ENCODE measurements at places on chromosomes 7 and 10. TPM values are rescaled to one million over a fixed set of nuclear protein-coding genes. Genes with fewer than 3 reads are reported as not detected.
A peak's percentile ranks its signal among the peaks of the same experiment; 100 is the strongest.

GRCh38 chr10:18368682-18369081, 228.5 kb downstream of the CACNB2 start:
- DNase-seq: no peak

DNA sequence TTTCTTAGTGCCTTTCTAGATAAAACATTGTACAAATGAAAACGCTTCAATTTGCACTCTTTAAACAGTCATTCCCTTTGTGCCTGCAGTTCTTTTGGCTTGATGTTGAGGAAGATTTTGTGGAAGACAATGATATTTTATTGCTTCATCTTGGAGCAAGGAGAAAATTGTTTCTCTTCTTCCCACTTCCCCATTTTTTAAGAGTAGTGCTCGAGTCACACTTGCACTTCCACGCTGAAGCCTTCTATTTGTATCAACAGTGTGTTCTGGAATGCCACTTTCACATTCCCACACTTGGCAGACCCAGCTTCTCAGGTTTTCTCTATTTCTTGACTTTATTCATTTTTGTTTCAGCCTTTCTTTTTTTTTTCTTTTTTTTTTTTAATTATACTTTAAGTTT, 369.3 kb downstream of the PAXIP1 start:
- DNase-seq: no peak

GRCh38 chr10:92177546-92177945, 113.3 kb downstream of the CPEB3 start:
- no peak for DNase-seq

DNA sequence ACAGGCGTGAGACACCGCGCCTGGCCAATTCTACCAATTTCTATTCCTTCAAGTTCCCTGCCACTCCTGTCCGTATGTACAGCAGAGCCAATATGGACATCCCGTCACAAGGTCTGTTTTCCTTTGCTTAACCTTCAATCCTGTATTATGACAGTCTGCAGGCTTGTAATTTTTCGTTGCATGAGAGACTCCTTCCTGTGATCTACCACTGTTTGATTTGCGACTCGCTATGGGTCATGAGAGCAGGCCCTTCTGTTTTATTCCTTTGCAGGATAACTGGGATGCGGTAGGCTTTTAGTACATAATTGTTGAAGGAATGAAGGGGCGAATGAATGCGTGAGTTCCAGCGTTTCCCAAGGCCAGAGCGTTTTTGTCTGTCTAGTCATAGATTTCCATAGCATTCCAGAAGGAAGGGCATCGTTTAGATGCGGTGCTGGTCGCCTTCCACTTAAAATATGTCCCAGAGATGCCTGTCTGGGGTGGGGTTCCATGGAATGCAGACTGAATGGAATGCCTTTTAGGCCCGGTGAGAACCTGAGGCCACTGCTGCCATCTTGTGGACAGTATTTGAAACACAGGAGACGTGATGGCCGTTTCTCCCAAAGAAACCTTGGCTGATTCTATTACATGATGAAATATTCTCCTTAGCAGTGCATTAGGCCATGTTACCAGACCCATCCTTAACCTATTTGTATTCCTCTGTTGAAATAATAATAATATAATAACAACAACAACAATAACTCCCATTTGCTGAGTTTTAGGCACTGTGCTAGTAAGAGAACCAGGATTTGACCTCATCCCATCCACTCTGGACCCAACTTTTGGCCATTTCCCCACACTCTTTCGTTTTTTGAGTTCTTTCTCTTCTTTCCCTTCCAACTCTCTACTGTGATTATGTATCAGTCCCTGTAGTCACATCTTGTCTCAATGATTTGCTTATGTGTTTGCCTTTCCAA, 193.2 kb downstream of the MYOF start:
- peak; percentile 17 for DNase-seq

- no peak for DNase-seq
Measured at GRCh38 chr7:117530390-117530789, 50.6 kb downstream of the CFTR start.

DNA sequence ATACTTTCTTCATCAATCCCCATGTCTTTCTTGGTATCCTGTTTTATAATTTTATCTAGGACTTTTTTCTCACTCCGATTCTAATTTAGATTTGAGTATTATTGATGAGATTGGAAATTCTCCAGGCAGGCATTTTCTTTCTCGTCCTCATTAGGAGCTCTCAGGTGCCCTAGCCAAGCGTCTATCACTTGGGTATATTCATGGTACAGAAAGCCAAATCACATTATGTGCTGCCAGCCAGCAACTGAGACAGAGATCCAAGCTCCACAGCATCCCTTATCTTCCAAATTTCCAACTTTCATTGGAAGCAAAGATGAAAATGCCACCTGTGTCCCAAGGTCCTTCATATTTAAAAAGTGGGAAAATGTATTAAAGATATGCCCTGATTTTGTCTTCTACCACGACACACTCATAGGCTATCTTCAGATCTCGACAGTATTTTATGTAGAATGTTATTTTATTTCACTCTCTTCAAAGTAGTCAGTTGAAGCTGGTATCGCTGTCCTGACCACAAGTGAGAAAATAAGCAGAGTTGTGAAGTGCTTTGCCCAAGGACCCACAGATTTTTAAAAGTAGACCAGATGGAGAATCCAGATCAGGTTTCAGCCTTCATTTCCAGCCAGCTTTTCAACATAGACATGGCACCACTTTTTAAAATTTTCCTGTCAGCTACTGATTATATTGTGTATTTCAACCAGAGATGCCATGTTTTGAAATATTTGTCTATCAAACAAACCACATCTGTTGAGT, 773.4 kb downstream of the CNTNAP2 start:
- no peak for DNase-seq

- DNase-seq: no peak
Measured at GRCh38 chr7:17269341-17270221, 28.9 kb upstream of the AHR start.

- DNase-seq: no peak
Measured at GRCh38 chr7:46511442-46512215, 590.6 kb upstream of the IGFBP3 start.

- no peak for DNase-seq
Measured at GRCh38 chr10:64867501-64867962, 1346.3 kb downstream of the REEP3 start.

DNA sequence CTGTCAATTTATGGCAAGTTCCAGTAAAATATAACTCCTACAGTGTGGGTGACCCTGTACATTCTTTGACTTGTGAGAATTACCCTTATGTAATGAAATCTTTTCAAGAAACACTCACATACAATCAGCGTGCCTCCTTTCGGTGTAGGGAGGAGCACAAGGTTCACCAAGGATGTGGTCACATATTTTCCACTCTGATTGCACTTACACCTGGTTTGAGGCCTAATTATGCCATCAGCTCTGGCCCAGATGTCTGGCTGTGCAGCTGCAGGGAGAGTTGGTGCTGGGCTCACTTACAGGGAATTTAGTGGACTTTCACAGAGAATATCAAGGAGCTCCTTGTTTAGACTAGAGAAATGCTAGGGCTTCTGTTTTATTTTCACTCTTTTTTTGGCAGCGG, 146.0 kb upstream of the STEAP4 start:
- DNase-seq: no peak

DNA sequence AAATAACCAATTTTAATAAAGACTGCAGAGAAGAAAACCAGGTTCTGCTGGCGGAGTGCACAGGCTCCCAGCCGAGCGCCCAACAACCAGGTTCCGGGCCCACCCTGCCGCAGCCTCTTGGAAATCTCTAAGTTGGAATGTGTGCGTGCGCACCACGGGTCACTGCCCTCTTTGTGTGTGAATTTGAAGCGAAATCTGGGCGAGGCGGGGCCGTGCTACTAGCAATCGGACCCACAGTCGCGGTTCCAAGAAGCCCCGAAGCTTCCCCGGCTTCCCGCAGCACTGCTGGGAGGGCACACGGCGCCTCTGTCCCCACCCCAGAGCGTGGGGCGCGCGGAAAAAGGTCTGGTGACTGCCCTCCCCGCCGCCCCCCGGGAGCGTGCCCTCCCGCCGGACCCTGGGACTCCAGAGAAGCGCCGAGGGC, 666 bp upstream of the MAP3K8 start:
- peak; percentile 33 for DNase-seq

DNA sequence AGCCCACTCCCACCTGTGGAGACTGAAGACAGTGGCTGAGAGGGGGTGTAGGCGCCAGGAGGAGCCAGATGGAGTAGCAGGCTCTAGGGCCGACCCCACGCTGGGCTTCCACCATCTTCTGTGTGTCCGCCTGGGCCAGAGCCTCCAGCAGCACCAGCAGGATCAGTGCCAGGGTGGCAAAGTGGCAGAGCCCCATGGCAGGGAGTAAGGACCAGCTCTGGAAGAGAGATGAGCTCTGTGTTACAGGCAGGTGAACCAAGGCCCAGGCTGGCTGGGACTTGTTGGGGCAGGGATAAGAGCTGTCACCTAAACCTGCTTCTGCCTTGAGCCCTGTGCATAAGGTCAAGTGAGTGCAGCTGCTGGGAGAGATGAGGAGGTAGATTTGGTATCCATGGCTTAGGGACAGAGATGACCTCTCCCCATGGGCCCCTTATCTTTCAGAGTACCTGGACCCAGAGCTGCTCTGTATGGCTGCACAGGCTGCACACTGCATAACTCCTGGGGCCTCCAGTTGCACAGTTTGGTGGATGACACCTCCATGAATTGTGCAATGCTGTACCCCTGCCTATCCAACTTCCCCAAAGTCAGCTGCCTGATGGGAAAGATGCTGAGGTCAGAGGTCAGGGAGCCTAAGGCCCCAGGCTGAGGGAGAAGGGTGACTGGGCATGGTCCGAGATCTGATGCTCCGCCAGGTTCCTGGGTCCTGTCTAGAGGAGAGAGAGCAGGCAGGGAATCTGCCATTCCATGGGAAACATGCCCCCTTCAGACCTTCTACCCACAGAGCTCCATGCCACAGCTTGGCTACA, 7.4 kb upstream of the SAMD8 start:
- no peak for DNase-seq

- no peak for DNase-seq
Measured at GRCh38 chr10:119393019-119393418, 149.5 kb downstream of the RGS10 start.

- no peak for DNase-seq
Measured at GRCh38 chr7:156832195-156832877, 60.6 kb downstream of the LMBR1 start.

DNA sequence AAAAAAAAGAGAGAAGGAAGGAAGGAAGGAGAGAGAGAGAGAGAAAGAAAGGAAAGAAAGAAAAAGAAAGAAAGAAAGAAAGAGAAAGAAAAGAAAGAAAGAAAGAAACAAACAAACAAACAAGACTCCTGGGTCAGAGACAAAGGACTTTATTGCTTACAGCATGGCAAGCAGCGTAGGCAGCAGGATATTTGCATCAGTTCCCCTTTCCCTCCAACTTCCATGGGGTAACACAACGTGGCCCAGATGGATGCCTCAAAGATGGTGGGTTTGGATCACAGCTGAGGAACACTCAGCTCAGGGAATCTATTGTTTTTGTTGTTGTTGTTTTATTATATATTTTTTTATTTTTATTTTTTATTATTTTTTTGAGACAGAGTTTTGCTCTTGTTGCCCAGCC, 128.5 kb upstream of the VKORC1L1 start:
- DNase-seq: no peak

DNA sequence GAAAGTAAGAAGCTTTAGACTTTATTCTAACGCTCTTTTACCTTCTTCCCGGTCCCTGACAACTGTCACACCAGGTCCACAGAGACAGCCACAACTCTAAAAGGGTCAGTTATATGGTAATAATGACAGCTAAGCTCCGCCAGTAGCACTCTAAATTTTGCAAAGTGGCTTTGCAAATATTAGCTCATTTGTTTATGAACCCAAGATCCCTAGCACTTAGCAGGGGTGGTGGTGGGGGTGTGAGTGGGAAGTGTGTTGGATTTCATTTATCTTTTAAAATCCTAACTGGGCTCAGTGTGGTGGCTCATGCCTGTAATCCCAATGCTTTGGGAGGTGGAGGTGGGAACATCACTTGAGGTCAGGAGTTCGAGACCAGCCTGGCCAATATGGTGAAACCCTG, 34.8 kb upstream of the SDK1 start:
- DNase-seq: no peak

- no peak for DNase-seq
Measured at GRCh38 chr10:63711867-63712716, 190.9 kb downstream of the REEP3 start.

DNA sequence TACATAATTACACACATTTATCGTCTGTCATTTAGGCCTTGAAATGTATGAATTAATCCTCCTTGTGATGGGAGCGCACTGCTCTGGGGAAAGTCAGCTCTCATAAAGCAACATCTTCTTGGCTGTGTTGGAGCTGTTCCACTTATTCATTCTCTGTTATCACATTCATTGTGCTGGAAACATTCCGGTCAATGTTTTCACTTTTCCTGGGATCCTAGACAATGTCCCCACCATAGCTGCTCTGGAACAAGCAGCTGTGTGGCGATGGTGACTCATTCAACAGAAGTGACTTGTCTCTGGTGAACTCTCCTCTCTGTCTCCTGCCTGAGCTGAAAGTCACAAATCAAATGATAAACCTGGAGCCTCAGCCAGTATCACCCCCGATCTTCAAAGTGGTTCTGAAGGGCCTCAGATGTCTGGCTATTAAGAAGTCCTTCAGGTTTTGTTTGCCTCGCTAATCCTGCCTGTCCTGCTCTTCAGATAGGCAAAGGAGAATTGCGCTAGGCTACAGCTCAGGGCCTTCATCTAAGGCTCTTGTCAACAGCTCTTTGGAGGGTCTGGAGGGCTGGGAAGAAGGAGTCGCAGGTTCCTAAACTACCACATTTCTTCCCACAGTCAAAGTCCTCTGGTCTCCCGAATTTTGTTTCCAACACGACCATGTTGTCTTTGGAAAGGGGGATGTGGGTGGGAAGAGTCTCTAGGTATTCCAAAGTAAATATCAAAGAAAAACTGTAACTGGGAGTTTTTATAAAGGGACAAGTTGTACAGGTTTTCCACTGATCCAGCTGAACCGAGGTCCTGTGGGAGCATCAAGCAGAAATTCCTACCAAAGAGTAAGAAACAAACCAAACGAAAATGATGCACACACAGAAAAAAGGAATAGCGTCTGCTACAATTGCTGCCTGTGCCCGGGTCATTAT, 29.3 kb downstream of the KLF6 start:
- DNase-seq: no peak

GRCh38 chr10:22992075-22992474, 64.2 kb downstream of the ARMC3 start:
- DNase-seq: peak; percentile 11

- DNase-seq: no peak
Measured at GRCh38 chr7:8136051-8136730, 125.8 kb downstream of the ICA1 start.

DNA sequence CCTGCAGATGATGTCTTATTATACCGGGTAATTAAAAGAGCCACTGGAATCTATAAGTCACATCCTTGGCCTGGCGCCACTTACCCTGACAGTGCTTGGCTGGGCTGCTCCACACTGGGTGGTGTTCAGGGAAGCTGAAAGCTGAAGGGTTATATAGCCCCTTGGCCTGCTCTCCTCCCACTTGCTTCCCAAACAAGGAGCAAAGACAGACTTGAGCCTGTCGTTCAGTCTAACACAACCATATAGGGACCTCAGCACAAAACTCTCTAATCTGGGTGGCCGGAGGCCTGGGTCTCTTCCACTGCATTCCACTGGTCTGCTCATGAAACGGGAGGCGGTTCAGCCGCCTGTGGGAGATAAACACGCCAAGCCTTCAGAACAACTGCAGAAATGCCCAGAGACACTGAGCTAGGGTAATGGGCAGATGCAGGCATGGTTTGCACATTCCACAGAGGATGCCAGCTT, at the start of gene ACTA2:
Gene ACTA2 (minus strand): TSS at position 127 of the 465 bp plus-strand sequence. CDS start 3,843 bp downstream, outside the sequence.
- no peak for DNase-seq

The NOC3L gene
- 43.6 TPM for total RNA-seq

The CLRN3 gene
- total RNA-seq: not detected

The GRK5 gene
- 24.4 TPM for total RNA-seq

The CCL24 gene
- not detected for total RNA-seq

The PON1 gene
- total RNA-seq: not detected

The ODAD2 gene
- not detected for total RNA-seq

The RPEL1 gene
- total RNA-seq: not detected

The ZMYND11 gene
- total RNA-seq: 28.3 TPM

The HTR5A gene
- total RNA-seq: not detected
